ENCODE measurements at places on chromosomes 11 and 22.

- DNase-seq, result no peak
These were observed 7.3 kb upstream of the AHNAK start for GRCh38 chr11:62553839-62554361.

- DNase-seq, result no peak
These were observed 94.5 kb downstream of the FDX1 start for GRCh38 chr11:110524238-110524637.

GRCh38 chr11:75025561-75025960 is 36.8 kb downstream of the NEU3 start:
- DNase-seq, result no peak

- no peak for DNase-seq
These were observed 30.2 kb downstream of the USP47 start for GRCh38 chr11:11871991-11872401.

GRCh38 chr11:73493956-73494598 is 103.8 kb downstream of the FAM168A start:
- no peak for DNase-seq

Data from GM18507 (cell line).